ENCODE measurements at places on chromosomes 11 and 22.

GRCh38 chr22:24189249-24190158 is 8.2 kb downstream of the SUSD2 start:
- DNase-seq = no peak

DNA sequence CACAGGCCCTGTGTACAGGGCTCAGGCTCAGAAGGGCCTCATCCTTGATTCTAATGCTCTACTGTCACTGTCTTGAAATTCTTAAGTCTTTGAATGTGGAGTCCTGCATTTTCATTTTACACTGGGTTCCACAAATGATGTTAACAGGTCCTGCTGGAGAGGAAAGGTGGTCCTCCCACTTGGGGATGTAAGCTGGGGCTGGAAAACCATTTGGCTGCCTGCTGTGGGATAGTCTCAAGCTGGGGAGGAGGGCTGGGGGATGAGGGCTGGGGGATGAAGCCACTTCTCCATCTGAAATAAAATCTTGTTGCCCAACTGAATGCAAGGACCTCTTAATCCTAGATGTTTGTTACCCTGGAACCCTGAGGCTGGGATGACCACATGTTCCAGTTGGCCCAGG is 423.0 kb downstream of the TENM4 start:
- no peak for DNase-seq

GRCh38 chr11:132559331-132560036 is 972.8 kb downstream of the OPCML start:
- DNase-seq = no peak

GRCh38 chr22:30781271-30781875 is 86.7 kb downstream of the OSBP2 start:
- no peak for DNase-seq

- no peak for DNase-seq
Measured at GRCh38 chr11:86292912-86293616, 9.0 kb upstream of the HIKESHI start.

DNA sequence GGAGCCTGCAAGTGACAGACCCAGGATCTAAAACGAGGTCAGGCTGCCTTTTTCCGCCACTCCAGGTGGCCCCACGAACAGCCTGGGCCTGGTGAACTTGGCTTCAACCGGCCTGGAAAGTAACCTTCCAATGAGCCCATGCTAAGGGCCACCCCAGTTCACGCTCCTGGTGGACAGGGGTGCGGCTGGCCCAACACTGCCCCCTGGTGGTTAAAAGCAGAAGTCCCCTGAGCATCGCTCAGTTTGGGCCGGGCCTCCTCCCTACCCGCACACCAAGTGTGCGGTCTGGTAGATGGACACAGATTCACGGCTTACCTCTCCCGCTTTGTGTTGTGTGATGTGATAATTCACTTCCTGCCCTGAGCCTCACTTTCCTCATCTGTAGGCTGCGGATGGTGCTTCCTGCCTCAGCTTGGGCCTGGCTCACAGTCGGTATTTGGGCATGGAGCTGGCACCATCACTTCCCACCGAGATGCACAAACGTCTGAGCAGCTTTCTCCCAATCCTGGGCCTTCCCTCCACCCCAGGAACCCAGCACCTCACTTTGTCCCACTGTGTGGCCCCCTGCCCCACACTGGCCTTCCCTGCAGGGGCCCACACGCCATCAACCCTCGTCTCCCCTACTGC is 13.7 kb upstream of the SEC14L3 start:
- DNase-seq = peak; percentile 60

DNA sequence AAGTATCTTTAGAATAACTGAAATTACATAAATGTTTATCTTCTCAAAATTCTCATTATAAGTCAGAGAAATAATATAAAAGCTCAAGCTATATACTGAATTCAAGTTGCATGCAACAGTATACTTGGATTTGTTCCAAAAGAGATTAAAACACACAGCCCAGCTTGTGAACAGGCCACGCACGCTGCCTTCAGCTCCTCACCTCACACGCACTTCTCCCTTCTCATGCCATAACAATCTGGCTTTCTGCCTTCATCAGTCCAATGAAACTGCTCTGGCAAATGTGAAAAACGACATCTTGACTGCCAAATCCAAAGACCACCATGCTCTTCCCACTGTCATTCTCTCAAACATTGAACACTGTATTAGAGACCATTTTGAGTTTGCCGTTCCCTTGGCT is 22.1 kb downstream of the ATP6V1E1 start:
- no peak for DNase-seq

DNA sequence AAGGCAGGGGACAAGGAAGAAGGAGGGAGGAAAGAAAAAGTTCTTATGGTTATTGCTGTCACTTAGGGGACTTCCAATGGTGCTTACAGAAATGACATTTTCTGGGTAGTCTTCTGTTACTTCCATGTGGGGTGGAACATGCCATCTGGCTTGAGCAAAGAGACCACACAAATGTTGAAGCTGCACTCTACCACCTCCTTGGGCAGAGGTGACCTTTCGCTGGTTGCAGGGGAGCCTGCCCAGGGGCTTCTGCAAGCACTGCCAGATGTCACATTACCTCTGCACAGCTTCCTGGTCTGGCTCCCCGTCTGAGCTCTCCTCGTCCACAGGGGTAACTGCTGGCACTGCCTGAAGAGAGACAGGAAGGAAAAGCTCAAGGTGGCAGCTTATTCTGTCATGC is 32.6 kb upstream of the APOA1 start:
- DNase-seq = no peak

GRCh38 chr11:105592035-105592434 is 17.8 kb upstream of the GRIA4 start:
- DNase-seq = no peak

GRCh38 chr11:64814712-64815187 is 4.4 kb upstream of the MEN1 start:
- DNase-seq = no peak

DNA sequence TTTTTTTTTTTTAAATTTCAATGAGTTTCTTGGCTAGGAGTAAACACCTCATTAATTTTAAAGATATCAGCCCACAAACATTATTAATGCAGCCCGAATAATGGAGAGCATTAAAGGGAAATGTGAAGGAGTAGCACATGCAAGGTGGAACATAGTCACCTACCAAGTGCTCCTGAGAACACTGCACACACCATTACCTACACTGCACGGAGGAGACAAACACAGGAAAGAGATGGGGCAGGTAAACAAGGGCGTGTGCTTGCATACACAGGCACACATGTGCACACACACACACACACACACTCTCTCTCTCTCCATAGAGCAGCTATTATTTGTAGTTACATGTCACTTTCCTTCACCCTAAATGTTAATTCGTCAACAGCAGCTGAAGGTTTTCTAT is 30.2 kb downstream of the HTR3B start:
- DNase-seq = peak; percentile 56

- DNase-seq = no peak
Measured at GRCh38 chr11:108160970-108161566, 39.7 kb downstream of the ACAT1 start.

- no peak for DNase-seq
Measured at GRCh38 chr11:18836417-18836816, 44.8 kb upstream of the PTPN5 start.

DNA sequence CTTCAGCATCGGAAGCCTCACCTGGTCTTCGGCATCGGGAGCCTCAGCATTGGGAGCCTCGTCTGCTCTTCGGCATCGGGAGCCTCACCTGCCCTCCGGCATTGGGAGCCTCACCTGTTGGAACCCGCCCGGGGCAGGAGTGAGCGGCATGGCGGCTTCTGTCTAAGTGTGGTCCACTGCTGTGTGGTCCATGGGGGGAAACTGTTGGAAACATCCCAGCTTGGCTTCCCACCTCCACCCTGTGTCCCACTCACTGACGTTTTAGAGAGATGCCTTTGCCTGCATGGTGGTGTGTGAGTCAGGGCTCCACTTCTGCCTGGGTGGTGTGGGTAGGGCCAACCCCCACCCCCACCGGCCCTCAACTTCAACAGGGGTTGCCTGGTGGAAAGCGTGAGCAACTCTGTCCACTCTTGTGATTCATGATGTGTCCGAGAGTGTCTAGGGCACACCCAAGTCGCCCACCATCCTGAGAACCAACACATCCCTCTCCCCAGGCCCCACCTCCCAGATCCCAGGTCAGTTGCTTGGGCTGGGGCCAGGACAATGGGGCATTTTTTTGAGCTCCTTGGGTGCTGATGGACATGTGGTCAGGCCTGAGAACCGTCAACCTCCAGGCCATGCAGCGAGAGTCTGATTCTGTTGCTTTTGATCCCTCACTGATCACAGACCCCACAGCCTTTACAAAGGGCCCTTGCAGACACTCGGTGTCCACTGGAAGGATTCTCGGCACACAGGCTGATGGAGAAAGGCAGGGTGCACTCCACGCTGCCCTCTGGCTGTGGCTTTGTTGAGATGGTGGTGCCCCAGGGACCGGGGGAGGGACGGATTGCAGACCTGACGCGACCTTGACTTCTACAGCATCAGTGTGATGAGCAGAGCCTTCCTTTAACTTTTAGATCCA is 406.7 kb downstream of the TBC1D22A start:
- no peak for DNase-seq

- DNase-seq = no peak
Measured at GRCh38 chr11:107961480-107961879, 33.2 kb downstream of the RAB39A start.

DNA sequence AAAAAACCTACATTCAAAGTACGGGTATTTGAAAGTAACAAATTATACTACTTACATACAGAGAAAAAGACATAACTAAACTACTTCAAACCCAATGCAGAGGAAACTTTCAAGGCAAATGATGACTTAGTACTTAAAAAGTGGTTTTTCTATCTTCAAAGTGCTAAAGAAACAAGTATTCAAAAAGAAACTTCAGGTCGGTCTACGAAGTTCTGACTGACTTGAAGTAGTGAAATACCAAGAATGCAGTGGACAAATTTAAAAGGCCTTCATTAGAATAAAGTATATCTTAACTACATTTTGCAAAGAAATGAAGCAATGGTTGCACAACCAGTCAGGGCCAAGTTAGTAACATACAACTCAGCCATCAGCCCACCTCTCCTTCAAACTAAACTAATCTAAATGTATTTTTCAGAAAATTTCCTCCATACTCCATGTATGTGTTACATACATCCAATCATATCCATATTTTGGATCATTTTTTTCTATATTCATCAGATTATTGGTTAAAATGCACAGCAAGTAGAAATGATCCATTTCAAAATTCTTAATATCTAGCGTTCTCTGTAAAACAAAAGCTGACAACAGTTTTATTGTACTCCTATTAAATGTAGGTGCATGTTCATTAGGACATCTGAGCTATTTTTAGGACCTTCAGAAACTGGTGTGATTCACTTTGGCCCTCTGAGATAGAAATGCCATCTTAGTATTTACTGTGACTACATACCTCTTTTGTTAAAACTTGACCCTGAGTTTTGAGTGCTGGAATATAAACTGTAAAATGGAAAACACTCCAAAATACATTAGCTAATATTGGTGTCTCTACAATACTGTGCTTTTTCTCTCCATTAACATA is 49.9 kb downstream of the BIRC2 start:
- DNase-seq = no peak

- DNase-seq = no peak
Measured at GRCh38 chr11:104995001-104995408, 26.6 kb upstream of the CASP4 start.

All from NCI-H526 (cell line).